ENCODE measurements at places on chromosomes 7 and 10. TPM values are rescaled to one million over a fixed set of nuclear protein-coding genes. Genes with fewer than 3 reads are reported as not detected.

ING3 gene
- total RNA-seq: 23.3 TPM

- no peak for DNase-seq
- peaks cover 16% of the 10 kb centered on the region for H3K4me1 ChIP-seq
- no peak overlapping the region for H3K4me3 ChIP-seq
- H3K27me3 ChIP-seq: no peaks in the 10 kb centered on the region
- H3K27ac ChIP-seq: no peak overlapping the region
Observed at GRCh38 chr7:149291781-149292461, 29.9 kb downstream of the ZNF783 start.

GRCh38 chr10:13087986-13088618, 11.9 kb upstream of the OPTN start:
- H3K36me3 ChIP-seq: no peaks in the 10 kb centered on the region
- H3K27ac ChIP-seq: no peak overlapping the region
- H3K4me1 ChIP-seq: no peaks in the 10 kb centered on the region
- H3K27me3 ChIP-seq: peaks cover 2% of the 10 kb centered on the region
- H3K4me3 ChIP-seq: no peak overlapping the region

GRCh38 chr7:90262438-90262837, 17.5 kb downstream of the CFAP69 start:
- H3K27ac ChIP-seq: no peak overlapping the region
- H3K4me1 ChIP-seq: no peaks in the 10 kb centered on the region
- no peaks in the 10 kb centered on the region for H3K36me3 ChIP-seq
- no peak for DNase-seq

DNA sequence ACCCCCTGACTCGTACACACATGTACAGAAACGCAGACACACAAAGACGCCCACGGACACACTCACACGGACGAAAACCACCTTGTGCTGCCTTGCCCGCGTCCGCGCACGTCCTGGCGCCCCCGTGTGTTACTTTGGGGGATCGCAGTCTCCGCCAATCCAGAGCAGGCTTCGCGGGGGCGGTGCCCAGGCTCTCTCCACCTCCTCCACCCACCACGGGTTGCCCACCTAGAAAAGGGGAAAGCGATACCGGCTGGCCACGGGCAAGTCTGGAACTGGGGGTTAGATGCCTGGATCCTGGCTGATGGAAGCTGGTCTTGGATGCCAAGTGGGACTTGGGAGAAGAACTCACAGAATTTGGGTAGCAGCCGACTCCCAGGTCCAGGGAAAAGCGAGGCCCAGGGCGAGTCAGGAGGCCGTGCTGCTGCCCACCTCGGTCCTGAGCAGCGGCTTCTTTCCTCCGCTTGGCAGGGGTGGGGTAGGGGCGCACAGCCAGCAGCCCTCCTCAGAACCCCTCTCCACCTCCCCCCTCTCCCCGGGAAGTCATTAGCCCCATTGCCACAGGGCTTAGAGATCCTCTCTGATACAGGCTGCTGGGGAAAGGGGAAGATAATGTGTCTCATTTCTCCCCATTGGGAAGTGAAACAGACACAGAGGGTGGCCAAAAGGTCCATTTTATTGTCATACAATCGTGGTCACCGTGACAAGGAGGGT, 4.6 kb upstream of the VGF start:
- peaks cover 2% of the 10 kb centered on the region for H3K36me3 ChIP-seq
- H3K27ac ChIP-seq: no peak overlapping the region
- peak overlapping the region; percentile 56 for H3K4me3 ChIP-seq

DNA sequence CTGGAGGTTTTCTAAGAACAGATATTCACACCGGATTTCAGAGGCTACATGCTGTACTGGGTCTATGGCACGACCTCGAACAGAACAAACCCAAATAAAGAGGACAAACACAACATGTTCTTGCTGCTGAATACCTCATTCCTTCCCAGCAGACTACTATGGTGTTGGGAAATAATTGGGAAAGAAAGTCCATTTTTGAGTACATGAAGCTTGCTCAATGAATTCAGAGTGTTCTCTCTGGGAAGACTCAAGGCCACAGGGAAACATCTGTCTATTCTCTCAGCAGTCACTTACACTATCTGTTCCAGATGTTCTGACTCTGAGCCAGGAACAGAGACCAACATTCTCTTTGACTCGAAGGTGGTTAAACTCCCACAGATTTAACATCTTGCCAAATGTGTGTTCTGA, 30.9 kb downstream of the LAMB1 start:
- no peak overlapping the region for H3K4me3 ChIP-seq
- peaks cover 9% of the 10 kb centered on the region for H3K27me3 ChIP-seq
- H3K36me3 ChIP-seq: no peaks in the 10 kb centered on the region
- H3K27ac ChIP-seq: no peak overlapping the region

ITPRID1 gene
- not detected for total RNA-seq

- no peak for DNase-seq
- H3K36me3 ChIP-seq: no peaks in the 10 kb centered on the region
- H3K4me3 ChIP-seq: no peak overlapping the region
- peaks cover 2% of the 10 kb centered on the region for H3K27me3 ChIP-seq
Observed at GRCh38 chr10:116974456-116975005, 30.5 kb downstream of the SHTN1 start.

FAM241B gene
- 11.7 TPM for total RNA-seq

DNA sequence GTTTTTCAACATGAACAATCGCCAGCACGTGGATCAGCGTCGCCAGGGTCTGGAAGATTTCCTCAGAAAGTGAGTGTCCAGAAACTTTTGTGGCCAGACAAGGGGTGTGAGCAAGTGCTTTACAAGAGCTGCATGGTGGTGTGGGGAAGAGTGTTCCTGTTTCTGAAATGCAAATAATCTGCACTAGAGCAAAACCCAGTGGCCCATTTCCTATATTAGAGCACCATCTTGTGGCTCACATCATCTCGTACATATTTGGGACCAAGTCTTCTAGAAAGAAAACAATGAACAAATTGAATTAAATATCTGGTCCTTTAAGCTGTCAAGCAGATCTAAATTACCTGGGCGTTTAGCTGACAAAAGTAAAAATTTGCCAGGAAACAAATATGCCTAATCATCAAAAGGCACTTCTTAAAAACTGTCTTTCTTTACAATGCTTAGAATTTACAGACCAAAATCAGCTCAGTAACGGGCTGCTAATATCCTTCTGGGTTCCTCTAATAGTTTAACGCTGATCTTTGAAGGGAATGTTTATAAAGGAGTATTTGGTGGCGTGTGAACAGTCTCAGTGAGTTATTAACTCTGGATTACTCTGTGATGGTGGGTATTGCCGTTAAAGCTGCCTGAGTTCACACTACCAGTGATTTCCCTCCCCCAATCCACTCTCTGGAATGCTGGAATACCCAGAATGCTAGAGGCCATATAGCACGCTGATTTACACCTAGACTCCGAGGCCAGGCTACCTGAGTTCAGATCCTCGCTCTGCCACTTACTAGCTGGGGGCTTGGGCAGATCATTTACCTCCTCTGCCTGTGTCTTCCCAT, 73.6 kb downstream of the SNX10 start:
- DNase-seq: no peak
- H3K27me3 ChIP-seq: no peaks in the 10 kb centered on the region
- H3K36me3 ChIP-seq: peaks cover 8% of the 10 kb centered on the region
- peak overlapping the region; percentile 17 for H3K27ac ChIP-seq
- no peak overlapping the region for H3K4me3 ChIP-seq
- peaks cover 11% of the 10 kb centered on the region for H3K4me1 ChIP-seq

- no peak overlapping the region for H3K27ac ChIP-seq
- no peak overlapping the region for H3K4me3 ChIP-seq
- peaks cover 10% of the 10 kb centered on the region for H3K27me3 ChIP-seq
- DNase-seq: no peak
- H3K4me1 ChIP-seq: no peaks in the 10 kb centered on the region
- peaks cover 1% of the 10 kb centered on the region for H3K36me3 ChIP-seq
Observed at GRCh38 chr10:93166134-93166533, 92.4 kb downstream of the CYP26A1 start.

DNA sequence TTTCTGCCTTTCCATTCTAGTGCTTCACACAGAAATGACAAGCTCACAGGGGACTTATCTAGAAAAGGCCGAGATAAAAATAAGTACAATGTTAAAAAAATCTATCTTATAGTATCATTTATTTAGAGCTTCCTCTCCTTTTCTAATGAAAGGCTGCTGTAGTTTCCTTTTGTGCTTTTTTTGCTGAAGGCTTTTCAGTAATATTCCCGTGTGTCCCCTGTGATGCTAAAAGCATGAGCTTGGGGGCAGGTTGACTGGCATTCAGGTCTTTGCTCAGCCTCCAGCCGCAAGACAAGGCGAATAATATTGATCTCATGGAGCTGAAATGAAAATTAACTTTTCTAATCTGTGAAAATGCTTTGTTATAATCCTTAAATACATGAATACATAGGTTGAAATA, 143.0 kb downstream of the ST7 start:
- no peak overlapping the region for H3K4me3 ChIP-seq
- DNase-seq: no peak
- H3K4me1 ChIP-seq: peaks cover 10% of the 10 kb centered on the region
- H3K27ac ChIP-seq: no peak overlapping the region
- no peaks in the 10 kb centered on the region for H3K27me3 ChIP-seq
- H3K36me3 ChIP-seq: peaks cover 6% of the 10 kb centered on the region

DNA sequence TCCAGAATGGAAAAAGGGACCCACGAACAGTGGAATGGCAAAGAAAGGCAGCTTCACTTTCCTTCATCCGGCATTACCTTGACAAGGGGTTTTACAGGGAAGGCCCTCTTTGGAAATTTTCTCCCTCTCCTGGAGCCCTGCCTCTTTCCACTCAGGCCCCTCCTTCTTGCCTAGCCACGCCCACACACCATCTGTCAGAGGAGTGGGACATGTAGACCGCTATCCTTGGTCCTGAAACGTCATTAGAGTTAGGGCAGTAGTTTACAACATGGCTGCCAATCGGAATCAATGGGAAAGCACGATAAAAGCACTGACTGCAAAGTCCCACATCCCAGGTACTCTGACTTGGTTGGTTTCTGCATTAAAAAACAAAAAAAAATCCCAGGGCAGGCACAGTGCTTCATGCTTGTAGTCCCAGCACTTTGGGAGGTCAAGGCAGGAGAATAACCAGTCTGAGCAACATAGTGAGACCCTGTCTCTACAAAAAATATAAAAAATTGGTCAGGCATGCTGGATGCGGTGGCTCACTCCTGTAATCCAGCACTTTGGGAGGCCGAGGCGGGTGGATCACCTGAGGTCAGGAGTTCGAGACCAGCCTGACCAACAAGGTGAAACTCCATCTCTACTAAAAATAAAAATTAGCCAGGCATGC, 96.4 kb downstream of the MARCHF5 start:
- no peak overlapping the region for H3K4me3 ChIP-seq
- DNase-seq: peak; percentile 31
- no peaks in the 10 kb centered on the region for H3K36me3 ChIP-seq
- no peak overlapping the region for H3K27ac ChIP-seq
- no peaks in the 10 kb centered on the region for H3K4me1 ChIP-seq

SLC16A9 gene
- 0.08 TPM for total RNA-seq

DNA sequence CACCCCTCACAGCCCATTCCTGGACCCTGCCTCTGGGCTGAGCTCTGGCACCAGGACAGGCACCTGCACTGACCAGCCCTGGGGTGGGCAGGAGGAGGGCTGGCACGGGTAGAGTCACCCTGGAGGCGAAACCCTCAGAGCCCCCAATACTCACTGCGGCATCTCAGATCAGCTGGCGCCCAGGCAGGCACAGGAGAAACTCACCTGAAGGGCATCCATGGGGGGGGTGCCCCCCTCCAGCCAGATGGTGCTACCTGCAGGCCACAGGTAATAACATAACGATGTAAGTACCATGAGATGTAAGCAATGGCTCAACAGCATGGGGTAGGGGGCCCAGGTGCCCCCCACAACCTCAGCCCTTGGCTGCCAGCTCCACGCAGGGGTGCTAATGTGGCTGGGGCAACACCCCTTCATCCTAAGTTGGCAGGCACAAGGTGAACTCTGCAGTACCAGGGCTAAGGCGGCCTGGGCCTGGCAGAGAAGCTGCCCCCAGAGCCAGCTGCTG, 12.1 kb upstream of the PYROXD2 start:
- no peak for DNase-seq
- H3K27ac ChIP-seq: no peak overlapping the region
- H3K36me3 ChIP-seq: peaks cover 14% of the 10 kb centered on the region
- H3K27me3 ChIP-seq: no peaks in the 10 kb centered on the region
- H3K4me1 ChIP-seq: no peaks in the 10 kb centered on the region

DNA sequence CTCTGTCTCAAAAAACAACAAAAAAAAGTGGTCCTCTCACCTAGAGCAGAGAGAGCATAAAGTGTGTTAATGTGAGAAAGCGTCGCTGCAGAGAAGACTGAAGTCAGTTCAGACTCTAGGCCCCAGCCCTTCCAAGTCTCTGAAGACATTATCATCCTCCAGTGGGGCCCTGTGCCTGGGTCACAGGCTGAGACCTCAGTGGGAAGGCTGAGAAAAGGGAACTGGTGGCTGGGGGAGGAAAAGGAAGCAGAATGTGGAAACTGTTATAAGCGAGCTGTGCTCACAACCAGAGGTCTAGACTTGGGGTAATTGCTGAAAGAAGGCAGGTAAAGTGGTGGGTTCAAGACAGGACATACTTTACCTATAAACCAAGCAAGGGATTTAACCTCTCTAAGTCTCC, 4.9 kb upstream of the RRP12 start:
- H3K36me3 ChIP-seq: no peaks in the 10 kb centered on the region
- H3K4me1 ChIP-seq: peaks cover 16% of the 10 kb centered on the region
- H3K27ac ChIP-seq: no peak overlapping the region
- no peak overlapping the region for H3K4me3 ChIP-seq

DNA sequence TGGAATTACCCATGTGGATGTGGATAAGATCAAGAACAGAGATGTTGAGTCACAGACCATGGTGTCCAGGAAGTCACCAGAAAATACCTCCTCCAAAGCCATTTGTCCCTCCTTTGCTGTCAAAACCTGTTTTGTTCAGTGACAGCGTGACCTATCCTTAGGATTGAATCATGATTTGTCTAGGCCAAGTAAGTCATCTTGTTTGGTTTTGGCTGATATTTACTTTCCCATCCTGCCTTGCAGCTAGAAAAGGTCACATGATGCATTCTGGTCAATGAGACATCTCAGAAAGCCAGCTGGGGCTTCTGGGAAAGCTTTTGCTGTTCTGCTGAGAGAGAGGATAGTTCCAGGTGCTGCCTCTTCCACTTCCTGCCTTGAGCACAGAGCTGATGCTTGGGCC, 225.3 kb upstream of the ZMIZ1 start:
- no peaks in the 10 kb centered on the region for H3K4me1 ChIP-seq
- no peak overlapping the region for H3K27ac ChIP-seq
- no peak for DNase-seq

MYO3A gene
- not detected for total RNA-seq

- peaks cover 34% of the 10 kb centered on the region for H3K4me1 ChIP-seq
- peak overlapping the region; percentile 96 for H3K4me3 ChIP-seq
- no peak for DNase-seq
- peak overlapping the region; percentile 97 for H3K27ac ChIP-seq
- peaks cover 32% of the 10 kb centered on the region for H3K36me3 ChIP-seq
Observed at GRCh38 chr7:155299535-155300202, 2.0 kb downstream of the INSIG1 start.

GRCh38 chr7:100008525-100008924, 6.9 kb upstream of the ZKSCAN1 start:
- H3K4me1 ChIP-seq: peaks cover 7% of the 10 kb centered on the region
- H3K27ac ChIP-seq: no peak overlapping the region
- DNase-seq: no peak
- H3K27me3 ChIP-seq: peaks cover 5% of the 10 kb centered on the region
- H3K4me3 ChIP-seq: no peak overlapping the region
- H3K36me3 ChIP-seq: no peaks in the 10 kb centered on the region

AGAP5 gene
- 11.3 TPM for total RNA-seq

GRCh38 chr7:9407816-9408215, 974.4 kb downstream of the NXPH1 start:
- H3K4me1 ChIP-seq: no peaks in the 10 kb centered on the region
- H3K4me3 ChIP-seq: no peak overlapping the region
- DNase-seq: no peak
- no peaks in the 10 kb centered on the region for H3K36me3 ChIP-seq
- H3K27me3 ChIP-seq: no peaks in the 10 kb centered on the region

GRCh38 chr10:52775132-52775647, 2.6 kb upstream of the MBL2 start:
- DNase-seq: no peak
- H3K27me3 ChIP-seq: no peaks in the 10 kb centered on the region
- H3K27ac ChIP-seq: no peak overlapping the region
- no peaks in the 10 kb centered on the region for H3K36me3 ChIP-seq
- H3K4me3 ChIP-seq: no peak overlapping the region

Measured in activated naive CD8-positive, alpha-beta T cell treated with anti-CD3 and anti-CD28 coated beads, Interleukin-2, amount 10 ng/mL, durations not matched to agents 7 days and 5 days (primary cell).